CD8-positive, alpha-beta memory T cell (primary cell): ENCODE measurements at places on chromosomes 12 and 14.

- no peak for DNase-seq
Observed at GRCh38 chr14:45968037-45968436, 683.5 kb downstream of the RPL10L start.

- no peak for DNase-seq
Observed at GRCh38 chr14:78029601-78030372, 140.4 kb upstream of the NRXN3 start.

DNA sequence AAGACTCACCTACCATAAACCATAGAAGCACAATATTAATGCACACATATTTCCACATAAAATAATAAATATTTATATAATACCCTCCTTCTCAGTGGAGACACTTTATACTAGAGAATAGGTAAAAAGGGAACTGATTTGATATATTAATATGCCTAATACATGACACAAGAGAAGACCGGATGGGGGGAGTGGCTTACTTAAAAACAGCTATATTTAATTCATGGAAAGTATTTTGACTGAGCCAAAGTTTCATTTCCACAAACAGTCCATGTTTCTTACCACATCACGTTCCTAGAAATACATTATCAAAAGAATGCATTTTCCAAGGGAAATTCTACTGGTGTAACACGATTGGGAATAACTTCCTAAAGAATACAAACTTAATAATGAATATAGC is 63.4 kb downstream of the ITPR2 start:
- no peak for DNase-seq

DNA sequence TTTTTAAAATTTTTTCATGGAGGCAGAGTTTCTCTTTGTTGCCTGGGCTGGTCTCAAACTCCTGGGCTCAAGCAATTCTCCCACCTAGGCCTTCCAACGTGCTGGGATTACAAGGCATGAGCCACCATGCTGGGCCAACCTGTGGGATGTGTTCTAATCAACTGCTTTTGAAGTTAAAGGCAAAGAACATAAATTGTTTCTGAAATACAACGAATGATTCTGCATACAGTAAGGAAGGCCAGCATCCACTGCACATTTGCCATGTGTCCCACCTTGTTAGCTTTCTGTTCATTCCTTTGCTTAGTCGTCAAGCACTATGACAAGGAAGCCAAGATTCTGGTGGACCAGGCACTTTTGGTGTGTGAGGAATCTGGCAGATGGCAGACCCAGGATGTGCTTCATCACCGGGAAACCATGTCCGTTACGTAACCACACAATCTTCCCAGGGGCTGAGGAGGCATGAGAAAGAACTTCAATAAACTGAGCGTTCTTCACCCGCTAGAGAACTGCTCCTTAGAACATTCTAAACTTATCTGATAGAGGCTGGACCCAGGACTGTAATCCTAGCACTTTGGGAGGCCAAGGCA is 24.5 kb downstream of the MOK start:
- DNase-seq = no peak

DNA sequence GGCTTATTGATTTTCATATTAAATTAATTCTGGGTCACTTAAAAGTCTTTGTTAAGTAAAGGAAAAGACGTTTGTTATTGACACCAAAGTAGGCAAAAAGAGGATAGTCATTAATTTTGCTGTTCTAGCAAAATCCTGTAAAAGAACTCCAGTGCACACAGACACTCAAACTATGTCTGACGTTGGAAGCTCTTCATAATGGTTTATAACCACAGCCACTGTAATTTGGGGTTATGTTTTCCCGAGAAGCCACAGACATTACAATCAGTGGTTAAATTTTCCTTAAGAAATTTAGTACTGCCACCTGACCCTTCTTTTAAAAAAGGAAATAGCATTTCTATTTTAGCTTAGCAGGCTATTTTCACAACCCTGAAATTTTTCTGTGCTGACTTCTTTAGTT is 267.5 kb downstream of the CCDC91 start:
- DNase-seq = no peak

GRCh38 chr12:19808371-19808770 is 369.1 kb downstream of the AEBP2 start:
- DNase-seq = no peak

- DNase-seq = no peak
Observed at GRCh38 chr12:14907953-14908352, 22.3 kb upstream of the MGP start.

GRCh38 chr12:92537290-92537960 is 165.4 kb upstream of the PLEKHG7 start:
- no peak for DNase-seq

DNA sequence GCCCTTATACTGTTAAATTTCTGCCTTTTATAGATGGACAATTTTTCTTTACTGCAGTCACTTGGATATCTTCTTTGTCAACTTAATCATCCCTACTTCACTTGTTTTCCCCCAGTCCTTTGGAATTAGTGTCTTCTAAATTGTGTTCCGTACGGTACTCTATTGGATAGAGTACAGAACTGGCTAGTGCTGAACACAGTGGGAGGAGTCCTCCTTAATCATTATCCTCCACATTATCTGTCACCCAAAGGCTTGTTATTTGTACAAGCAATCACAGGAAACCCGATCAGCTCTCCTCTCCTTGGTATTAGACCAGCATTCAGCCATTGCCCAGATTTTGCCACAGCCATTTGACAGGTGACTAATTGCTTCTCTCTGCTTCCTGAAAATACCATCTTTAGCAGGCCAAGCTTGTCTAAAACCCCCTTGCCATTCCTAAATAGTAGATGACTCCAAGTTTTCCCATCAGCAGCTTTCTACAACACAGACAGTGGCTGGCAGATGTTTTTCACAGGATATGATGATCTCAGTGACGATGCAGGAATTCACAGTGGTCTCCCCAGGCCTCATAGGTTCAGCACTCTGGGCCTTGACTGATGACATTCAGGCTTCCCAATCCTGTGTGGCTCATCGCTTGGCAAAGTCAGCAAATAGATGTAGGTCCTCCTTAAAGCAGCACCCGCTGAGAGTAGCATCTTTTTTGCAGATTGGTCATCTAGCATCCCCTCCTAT is 216.0 kb upstream of the RGS6 start:
- no peak for DNase-seq

DNA sequence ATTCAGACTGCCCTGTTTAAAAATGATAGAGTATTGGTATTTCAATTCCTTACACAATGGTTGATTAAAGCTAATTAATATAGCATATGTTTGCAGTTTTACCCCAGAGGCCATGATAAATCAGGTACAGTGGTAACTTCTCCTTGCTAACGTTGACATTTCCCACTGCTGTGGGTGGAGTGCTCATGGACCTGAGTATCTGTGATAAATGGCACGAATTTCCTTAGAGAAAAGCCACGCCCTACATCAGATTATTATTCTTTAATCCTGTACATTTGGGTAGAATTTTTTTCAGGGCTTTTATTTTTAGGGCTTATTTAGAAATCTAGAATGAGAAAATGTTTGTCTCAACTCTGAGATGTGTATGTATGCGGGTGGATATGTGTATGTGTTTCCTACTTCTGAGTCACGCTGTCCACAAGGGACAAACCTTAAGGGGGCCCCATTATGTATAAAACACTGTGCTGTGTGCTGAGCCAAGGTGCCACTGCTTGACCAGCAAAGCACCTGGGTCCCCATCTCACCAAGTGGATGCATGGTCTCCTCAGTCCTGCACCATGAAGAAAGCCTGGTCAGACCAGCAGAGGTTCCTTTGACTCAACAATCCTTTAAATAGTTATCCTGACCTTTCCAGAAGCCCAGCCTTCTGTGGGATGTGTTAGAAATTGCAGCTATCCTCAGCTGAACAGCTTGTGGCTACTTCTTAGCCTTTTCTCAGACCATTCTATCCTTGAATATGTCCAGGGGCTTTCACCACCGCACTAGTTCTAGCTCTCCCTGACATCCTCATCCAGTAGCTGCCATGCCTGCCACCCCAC is 57.9 kb upstream of the STK38L start:
- no peak for DNase-seq

DNA sequence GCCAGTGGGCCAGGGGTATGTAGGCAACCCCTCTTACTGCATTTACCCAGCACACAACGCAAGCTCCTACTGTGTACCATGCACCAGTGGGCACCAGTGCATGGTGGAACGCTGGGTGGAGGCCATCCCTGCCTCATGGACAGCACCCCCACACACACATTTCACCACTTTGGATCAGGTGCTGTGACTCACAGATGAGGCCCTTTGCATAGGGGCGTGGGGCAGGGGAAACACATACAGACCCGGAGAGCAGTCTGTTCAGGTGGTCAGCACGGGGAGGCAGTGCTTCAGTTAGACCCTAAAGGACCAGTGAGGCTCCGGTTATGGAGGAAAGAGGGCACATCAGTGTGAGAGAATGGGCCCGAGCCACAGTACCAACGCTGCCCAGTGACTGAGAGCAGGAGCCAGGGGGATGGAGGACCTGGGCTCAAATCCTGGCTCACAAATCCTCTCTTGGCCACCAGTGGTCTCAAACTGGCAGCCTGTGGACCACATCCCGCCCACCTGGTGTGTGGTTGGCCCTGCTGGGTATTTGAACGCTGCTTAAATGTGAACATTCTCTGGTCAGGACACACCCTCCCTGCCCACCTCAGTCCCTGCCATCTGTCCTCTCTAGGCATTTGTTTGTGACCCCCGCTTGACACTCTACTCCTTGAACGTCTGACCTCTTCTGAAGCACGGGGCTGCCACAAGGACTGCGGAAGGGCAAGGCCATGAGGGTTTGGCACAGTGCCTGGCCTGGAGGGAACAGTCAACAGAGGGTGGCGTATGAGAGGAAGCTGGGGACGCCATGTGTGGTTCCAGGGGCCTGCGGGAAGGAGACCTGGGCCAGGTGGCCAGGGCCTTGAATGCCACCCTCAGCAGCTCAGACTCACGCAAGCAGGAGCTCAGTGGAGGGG is 46.7 kb downstream of the FAM222A start:
- DNase-seq = no peak

DNA sequence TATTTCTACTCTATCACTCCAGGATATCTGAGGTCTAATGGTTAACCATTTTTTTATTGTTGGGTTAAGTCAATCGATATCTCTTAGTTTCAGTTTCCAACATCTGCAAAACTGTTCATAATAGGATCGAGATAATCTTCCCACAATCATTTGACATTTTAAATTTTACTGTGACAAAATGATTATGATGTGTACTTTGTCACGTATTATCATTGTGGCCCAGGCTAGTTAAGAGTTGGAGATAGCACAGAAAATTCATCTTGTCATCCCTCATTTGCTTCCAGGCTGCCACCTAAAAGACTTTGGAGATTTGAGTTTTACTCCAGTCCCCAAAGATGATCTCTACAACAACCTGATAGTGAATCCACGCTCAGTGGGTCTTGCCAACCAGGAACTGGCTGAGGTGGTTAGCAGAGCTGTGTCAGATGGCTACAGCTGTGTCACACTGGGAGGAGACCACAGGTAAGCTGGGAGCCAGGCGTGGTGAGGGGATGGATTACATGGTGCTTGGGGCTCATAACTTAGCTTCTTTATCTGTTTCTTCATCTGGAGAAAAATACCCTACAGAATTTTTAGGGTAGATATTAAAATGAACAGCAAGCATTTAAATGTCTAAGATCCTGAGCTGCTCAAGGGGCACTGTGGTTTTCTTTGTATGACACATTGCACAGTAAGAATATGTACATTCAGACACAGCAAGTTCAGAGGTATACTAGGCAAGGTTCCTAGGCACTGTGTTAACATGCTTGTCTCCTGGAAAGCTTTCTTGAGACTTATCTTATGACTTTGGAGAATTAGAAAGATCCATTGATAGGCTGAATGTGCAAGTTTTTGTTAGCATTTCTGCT is 22.4 kb downstream of the ARG2 start:
- DNase-seq = no peak

GRCh38 chr12:29702972-29703371 is 80.8 kb downstream of the TMTC1 start:
- no peak for DNase-seq

- no peak for DNase-seq
Observed at GRCh38 chr12:119302451-119303080, 32.0 kb upstream of the CCDC60 start.

GRCh38 chr14:96105926-96106441 is 66.8 kb downstream of the C14orf132 start:
- DNase-seq = no peak

DNA sequence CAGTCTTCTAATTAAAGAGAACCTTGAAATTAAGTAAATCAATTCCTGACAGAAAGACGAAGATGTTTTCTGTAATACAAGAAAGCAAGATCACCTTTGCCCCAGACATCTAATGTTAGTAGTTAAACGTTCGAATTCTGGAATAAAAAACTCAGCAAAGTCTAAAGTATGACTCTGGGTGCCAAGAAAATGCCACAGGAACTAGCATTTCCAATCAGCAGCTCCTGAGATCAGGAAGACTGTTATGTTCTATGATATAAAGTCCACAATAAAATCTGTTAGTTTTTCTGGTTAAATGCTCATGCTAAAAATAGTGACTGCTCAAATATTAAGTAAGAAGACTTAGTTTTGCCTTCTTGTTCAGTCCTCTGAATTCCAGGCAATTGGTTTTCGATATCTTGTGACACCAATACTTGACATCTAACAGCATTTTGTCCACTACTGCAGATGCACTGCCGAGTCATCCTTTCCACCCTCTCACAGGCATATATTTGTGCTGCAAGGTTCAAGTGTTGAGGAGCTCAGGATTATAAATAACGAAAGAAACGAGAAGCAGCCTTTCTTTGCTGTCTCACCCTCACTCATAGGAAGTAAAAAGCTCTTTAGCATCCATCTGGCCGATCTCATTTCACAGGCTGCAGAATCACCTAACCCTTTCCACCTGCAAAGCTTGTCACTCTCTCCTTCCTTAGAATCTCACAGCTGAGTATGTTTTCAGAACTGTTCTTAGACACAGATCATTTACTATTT is 32.0 kb downstream of the SSH1 start:
- DNase-seq = no peak

- no peak for DNase-seq
Observed at GRCh38 chr12:120214626-120215356, 13.9 kb upstream of the RPLP0 start.

DNA sequence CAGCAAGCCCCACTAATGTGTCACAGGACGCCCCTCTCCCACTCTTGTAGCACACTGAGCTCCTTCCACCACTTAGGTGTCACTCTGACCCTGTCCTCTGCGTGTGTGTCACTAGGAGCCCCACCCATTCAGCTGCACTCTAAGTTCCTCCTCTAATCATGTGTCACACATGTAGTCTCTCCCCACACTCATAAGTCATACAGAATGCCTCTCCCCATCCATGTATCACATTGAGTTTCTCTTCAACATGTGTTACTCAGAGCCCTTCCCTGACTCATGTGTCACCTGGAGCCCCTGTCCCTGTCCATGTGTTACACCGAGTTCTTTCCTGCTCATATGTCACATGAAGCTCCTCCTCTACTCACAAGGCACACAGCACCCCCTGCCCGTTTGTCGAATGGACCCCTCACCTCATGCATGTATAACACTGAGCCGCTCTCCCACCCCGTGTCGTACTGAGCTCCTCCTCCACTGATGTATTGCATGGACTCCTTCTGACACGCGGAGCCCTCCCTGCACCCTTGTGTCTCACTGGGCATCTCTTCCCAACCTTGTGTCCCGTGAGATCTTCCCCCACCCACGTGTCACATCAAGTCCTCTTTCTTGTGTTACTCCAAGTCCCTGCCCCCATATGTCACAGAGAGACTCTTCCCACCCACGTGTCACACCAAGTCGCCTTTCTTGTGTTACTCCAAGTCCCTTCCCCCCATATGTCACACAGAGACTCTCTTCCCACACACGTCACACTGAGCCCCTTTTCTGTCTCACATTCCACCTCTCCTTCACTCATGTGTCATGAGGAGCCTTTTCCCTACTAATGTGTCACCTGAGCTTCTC is 31.0 kb downstream of the RTL1 start:
- no peak for DNase-seq

GRCh38 chr12:54786081-54786480 is 68.2 kb upstream of the MUCL1 start:
- DNase-seq = no peak
